ENCODE measurements at places on chromosomes 7 and 10.

DNA sequence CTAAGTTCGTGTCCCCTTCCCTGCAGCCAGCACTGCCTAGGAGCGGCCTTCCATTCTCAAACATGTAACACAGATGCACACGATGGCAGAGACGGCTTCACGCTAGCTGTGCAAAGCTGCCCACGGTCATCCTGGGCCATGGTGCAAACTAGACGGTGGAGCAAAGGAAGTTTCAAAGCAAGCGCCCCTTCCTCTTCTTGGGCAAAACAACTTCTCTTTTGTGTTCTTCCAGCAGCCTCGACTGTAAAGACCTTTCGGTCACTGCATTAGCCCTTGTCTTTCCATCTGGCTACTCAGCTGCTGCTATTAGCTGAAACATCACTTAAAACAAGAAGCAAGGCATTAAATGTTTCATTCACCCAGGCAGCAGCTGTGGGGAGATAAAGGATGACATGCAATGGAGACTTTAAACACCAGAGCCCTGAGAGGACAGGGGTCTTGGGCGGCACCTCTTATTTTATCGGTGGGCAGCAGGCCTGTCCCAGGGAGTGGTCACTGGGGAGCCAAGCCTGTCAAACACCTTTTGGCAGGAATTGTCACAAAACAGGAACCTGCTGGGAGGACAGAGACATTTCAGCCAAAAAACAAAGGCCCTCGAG is 214.8 kb downstream of the KLF6 start:
- no peak for DNase-seq

DNA sequence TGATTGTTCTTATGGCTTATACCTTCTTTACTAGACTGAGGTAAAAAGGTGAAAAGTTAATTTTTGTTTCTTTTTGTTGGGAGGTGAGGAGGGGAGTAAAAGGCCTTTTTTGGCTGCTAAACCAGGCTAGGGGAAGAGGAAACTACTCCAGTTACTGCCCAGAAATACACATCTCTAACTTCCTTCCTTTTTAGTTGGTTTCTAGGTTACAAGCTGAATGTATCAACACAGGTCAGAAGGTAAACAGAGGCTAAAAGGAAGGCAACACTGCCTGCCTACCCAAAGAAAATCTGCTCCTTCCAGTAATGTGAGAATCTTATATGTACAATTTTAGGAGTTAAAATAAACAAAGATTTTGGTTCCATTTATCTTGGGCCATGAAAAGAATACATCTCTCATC is 140.4 kb downstream of the NRBF2 start:
- peak; percentile 24 for DNase-seq

- no peak for DNase-seq
These were observed 307.9 kb downstream of the SNX13 start for GRCh38 chr7:17632384-17632783.

- DNase-seq = peak; percentile 57
These were observed 98.9 kb downstream of the KMT2C start for GRCh38 chr7:152336754-152337368.

- no peak for DNase-seq
These were observed 583.9 kb upstream of the FOXK1 start for GRCh38 chr7:4098169-4098568.

GRCh38 chr10:82463614-82464013 is 588.6 kb downstream of the NRG3 start:
- no peak for DNase-seq

DNA sequence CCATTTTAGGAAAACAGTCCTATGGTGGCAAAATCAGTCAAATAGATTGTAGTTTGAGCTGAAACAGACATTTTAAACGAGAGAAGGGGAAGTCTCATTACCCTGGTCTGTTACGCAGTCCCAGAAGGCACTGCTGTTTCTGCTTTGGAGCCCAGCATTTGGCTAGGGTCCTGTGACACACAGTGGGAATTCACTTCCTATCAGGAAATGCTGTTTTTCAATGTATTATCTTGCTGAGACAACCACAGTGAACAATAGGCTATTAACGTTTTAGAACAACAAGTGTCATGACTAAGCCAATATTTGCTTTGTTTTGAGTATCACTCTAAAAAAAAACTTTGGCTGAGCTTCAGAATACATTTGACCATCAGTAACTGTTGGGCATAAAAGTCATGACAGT is 74.1 kb downstream of the ADD3 start:
- DNase-seq = peak; percentile 0

DNA sequence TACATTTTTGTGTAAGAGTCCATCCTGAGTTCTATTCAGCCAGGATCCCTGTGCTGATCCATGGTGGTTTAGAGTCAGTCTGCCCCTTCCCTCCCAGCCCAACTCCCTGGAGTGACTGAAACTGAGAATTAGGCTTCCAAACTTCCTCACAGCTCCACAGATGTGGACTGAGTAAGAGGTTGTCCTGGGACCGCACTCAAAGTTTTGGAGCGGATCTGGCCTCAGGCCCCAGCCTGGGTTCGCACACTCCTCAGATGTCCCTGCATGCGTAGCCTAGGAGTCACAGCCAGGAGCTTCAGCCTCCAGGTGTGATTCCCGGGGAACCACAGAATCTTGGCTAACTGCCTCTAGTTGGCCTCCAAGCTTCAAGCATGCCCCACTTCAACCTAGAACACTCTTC is 218.1 kb downstream of the C7orf25 start:
- no peak for DNase-seq

DNA sequence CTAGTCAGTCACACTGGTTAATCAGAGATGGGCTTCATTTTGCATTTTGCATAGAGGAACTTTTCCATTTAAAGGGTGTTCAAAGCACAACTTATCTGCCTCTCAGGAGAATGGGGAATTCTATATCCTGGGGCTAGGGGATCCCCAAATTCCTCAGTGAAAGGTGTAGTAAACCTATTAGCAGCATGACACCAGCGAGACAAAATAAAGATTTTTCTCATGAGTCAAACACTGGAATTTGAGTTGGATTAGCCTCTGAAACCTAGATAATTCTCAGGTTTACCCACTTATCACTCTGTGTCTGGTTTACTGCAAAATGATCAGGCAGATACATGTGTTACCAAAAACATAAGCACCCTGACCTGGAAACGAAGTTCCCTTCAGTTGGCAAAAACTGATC is 2.1 kb downstream of the AFAP1L2 start:
- no peak for DNase-seq

DNA sequence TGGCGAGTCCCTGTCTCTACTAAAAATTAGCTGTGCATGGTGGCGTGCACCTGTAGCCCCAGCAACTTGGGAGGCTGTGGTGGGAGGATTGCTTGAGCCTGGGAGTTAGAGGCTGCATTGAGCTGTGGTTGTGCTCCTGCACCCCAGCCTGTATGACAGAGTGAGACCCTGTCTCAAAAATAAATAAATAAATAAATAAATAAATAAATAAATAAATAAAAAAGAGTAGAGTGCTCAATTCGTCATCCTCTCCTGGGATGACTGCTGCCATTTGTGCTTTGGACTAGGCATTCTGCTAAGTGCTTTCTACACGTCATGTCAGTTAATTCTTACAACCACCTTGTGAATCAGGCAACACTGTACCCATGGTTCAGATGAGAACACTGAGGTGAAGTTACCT is 130.6 kb downstream of the DOCK1 start:
- no peak for DNase-seq

GRCh38 chr10:48463318-48464003 is 141.4 kb downstream of the ARHGAP22 start:
- DNase-seq = peak; percentile 2

- no peak for DNase-seq
These were observed 65.3 kb upstream of the SLF2 start for GRCh38 chr10:100847440-100847839.

- DNase-seq = no peak
These were observed 990.3 kb upstream of the ZNF722 start for GRCh38 chr7:63008366-63008765.

DNA sequence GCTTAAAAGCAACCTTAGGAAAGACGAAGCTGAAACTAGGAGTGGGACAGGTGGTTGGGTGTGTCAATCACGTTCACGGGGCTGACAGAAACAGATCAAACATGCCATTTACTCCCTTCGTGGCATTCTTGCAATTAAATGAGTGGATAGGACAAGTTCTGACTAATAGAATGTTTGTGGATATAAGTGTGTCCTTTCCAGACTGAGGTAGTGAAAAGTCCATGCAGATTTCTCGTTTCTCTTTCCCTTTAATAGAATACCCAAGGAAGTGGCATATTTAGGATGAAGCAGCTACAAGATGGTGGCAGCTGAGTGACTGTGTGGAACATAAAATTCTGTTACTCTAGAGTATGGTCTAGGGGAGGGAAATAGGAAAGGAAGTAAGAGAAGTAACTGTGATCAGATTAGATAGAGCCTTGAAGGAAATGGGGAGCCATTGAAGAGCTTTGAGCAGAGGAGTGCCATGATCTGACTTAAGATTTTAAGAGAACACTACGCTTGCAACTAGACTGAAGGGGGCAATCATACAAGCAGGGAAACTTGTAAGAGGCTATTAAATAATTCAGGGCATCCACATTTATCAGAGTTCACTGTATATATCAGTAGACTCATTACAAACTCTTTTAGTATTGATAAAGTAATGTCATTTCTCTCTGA is 46.3 kb upstream of the HYAL4 start:
- no peak for DNase-seq

DNA sequence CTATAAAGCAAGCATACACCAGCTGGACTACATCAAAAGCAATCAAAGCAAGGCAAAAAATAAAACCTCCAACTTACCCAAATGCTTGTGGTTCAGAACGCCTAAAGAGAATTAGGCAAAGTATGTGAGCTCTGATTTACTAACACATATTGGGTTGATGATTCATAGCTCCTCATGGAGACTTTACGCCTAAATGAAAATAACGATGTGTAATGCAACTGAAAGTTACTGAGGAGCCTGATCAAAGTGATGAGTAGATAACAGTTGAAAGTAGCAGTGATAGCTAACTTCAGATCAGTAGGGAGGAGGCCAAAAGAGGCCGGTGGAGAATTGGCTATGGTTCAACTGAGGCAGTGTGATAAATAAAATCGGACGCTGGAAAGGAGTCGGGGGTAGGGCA is 85.0 kb downstream of the MPP7 start:
- DNase-seq = no peak

DNA sequence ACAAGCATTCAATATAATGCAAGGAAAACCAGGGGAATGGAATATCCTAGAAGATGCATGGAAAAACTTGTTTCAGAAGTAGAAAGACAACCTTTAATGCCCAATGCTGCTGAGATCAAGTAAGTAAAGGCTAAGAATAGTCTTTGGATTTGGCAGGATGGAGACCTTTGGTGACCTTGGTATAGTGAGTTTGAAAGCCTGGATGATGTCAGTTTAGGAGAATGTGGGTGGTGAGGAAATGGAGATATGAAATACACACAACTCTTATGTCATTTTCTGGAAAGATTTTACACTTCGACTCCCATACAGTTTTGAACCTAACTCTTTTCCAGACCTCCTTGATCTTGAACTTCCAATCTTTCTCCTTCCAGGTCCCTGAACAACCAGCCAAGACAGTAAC is 185.7 kb downstream of the TFEC start:
- no peak for DNase-seq

DNA sequence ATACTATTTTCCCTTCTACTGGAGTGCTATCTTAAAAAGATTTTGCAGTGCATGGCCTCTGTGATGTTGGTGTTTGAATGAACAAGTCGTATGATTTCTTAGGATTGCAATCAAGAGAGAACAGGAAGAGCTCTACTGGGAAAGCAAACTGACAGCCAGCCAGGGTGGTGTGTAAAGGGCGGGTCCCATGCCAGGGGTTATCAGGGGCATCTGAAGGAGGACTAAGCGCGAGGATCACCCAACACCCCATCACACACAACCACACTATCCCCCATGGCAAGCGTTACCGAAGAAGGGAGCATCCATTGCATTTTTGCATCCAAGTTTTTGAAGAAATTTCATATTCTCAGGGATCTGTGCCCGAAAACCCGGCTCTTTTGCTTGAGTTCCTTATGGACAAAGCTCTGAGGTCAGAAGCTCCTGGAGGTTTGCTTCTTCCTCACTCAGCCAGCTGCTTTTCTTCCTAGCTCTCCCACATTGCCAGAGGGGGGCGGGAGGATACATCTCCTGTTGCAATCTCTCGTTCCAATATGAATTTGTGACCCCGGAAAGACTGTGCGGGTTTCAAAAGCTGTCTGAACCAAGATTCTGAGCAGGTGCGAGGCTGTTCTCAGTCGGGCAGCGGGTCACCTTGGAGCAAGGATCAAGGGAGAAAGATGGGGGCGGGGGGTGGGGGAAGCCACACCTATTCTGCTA is 5.2 kb downstream of the NEUROD6 start:
- no peak for DNase-seq

DNA sequence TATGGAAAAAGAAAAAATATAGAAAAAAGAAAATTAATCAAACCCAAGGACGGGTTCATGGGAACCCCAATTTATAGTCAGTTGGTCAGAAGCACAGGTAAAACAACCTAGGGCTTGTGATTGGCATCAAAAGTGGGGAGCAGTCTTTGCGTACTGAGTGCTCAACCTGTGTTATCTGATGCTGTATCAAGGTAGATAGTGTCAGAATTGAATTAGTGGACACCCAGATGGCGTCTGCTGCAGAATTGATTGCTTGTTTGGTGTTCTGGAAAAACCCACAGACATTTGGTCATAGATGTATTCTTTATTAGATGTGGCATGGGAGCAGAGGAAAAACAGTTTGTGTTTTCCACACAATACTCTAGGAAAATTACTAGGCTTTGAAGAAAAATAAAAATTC is 39.6 kb downstream of the NEUROG3 start:
- DNase-seq = no peak

- DNase-seq = no peak
These were observed 155.4 kb upstream of the CACNA2D1 start for GRCh38 chr7:82598958-82599357.

DNA sequence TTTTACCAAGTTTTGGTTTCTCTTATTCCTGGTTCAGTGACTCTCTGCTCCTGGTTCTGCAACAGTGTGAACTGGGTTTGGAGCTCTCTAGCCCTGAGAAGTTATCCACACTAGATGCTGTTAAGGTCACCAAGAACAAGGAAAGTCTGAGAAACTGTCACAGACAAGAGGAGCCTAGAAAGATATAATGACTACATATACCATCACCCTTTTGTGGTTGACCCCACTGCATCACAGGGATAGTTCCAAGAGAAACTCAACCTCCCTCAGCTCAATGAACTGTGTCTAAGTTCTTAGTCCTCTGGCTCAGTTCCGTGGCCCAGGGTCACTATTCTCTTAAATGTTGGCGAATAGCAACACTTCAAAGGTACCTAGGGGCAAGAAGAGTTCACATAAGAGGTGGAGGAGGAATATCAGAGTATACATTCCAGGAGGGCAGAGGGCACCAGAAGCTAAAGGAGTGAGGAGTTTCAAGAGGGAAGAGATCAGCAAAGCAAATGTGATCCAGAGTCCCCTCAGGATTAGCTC is 171.5 kb downstream of the BUB3 start:
- no peak for DNase-seq

- no peak for DNase-seq
These were observed 95.0 kb upstream of the TAS2R16 start for GRCh38 chr7:123090456-123090855.

GRCh38 chr10:1571587-1572237 is 165.6 kb downstream of the ADARB2 start:
- DNase-seq = no peak

All from COR-L47 (cell line).